ENCODE measurements at places on chromosomes 3 and 15.
A peak's percentile ranks its signal among the peaks of the same experiment; 100 is the strongest.

GRCh38 chr15:42553554-42553953 is 4.9 kb downstream of the HAUS2 start:
- no peak for DNase-seq

DNA sequence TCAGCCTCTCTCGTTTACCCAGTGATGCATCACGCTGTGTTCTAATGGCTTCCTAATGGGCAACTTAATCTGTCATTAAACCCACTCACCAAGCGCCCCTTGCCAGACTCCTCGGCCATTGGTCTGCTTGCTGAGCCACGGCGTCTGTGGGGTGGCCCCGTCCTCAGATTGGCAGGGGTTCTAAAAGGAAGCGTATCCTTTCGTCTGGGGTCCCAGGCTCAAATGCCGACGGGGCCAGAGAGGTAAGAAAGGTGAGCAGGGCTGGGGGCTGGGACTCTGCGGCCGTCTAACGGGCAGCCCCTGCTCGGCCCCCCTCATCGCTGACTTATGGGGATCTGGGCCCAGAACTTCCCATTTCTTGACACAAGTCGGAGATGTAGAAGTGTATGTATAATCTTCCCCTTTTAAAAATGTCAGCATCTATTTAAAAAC is 315.1 kb upstream of the PROK2 start:
- DNase-seq: peak; percentile 19

- DNase-seq: no peak
Measured at GRCh38 chr3:138578961-138579574, 15.0 kb downstream of the CEP70 start.

- DNase-seq: no peak
Measured at GRCh38 chr3:72289692-72290071, 504.7 kb upstream of the PROK2 start.

- DNase-seq: no peak
Measured at GRCh38 chr3:72938471-72939265, 50.8 kb downstream of the GXYLT2 start.
